ENCODE measurements at places on chromosomes 3 and 15.

DNA sequence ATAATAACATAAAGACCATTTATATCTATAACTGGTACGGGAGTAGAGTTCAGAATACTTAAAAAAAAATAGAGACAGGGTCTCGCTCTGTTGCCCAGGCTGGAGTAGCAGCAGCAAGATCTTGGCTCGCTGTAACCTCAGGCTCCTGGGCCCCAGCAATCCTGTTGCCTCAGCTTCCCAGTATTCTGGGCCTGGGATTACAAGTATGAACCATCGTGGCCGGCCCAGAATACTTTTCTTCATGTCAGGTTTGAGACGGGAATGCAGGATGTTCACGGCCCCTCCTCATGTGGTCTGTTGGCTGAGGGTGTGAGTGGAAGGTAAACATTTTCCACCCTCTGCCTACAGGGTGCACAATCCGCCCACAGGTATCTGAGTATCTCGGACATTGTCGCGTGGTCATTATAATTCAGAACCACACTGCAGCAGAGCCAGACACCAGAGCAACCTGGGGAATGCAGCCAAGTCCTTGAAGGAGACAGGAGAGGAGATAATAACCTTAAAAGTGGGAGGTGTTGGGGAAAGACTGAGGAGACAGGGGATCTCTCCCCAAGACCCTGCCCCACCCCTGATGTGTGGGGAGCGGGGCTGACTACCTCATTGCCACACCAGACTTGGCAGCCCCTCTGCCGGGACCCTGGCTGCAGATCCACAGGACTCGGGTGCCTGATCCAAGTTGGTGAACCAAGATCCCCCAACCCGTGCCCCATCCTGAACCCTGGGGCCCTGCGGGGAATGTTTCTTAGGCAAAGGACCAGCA, 106.8 kb downstream of the ADCY5 start:
- no peak for DNase-seq

- no peak for DNase-seq
These were observed 14.7 kb upstream of the RAB6B start for GRCh38 chr3:133910422-133910821.

DNA sequence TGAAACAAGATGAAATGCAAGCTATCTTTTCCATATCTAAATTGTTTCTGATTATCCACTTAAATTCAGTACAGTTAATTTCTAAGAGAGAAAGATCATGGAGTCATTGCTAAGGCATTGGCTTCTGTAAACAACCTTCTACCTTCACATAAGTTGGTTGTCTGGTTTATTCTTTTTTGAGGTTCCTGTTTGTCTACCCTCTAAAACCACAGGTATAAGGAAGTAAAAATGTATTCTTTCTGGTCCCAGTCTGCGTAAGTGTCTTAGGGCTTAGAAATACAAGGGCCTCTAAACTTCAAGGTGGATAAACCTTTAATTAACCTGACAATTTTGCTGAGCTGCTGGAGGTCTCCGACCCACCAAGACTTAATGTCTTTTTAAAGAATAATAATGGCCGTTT, 3.6 kb upstream of the ATOSA start:
- DNase-seq, result peak; percentile 63

- no peak for DNase-seq
These were observed 120.4 kb upstream of the MEF2A start for GRCh38 chr15:99445272-99445850.

- no peak for DNase-seq
These were observed 1602.1 kb downstream of the SI start for GRCh38 chr3:163476179-163476578.

DNA sequence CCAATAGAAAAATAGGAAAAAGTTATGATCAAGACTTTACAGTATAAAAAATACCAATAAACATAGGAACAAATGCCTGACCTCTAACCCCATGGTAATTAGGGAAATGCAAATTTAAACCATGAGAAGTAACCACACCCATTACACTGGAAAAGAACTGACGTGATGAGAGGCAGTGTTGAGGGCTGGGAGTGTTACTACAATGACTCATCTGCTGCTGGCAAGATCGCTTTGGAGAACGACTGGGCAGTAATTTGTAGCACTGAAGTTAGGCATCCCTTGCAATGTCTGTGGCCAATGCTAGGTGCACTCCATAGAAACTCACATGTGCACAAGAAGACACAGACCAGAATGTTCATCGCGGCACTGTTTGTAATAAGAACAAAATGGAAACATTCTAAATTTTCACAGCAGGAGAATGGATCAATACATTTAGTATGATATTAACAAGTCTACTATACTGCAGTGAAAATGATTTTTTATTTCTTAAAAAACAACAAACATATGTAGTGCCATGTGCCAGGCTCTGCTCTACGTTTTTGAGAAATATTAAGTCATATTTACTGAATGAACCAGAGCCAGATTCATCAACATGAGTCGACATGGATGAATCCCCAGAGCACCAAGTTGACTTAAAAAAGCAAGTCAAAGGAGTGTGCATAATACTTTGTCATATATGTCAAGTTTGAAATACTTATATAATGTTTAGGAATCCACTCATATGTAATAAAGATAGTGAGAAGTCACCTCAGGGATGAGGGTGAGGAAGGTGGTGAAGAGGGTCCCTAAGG, 37.6 kb upstream of the EPHB3 start:
- DNase-seq, result no peak

DNA sequence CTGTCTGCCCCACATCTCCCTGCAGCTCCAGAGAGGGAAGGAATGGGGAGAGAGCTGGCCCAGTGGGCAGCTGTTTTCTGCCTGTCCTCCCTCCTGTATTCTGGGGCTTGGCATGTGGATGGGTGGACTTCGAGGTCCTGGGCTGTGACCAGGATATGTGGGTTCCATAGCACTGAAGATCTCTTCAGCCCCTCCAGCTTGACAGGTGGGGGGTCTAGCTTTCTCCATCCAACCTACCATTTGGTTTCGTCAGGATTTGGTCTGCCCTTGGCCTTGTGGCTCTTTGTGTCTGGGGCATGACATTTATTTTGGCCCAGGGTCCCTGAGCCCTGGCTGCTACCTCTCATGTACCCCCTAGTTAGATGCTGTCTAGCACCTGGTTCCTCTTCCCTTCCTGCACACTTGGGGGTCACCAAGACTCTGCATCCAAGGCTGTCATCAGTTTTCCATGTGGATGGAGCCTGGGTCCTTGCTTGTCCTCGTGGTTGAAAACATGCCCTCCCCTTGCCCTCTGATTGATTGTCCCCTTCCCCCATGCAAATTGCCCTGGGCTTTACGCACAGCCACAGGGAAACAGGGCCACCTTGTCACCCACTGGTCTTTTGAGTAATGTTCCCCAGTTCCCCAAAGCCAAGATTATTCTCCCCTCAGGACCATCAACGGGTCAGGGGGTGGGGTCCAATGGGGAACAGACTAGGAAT, 3.2 kb downstream of the EPHB3 start:
- no peak for DNase-seq

GRCh38 chr3:72538070-72538745, 310.0 kb downstream of the SHQ1 start:
- no peak for DNase-seq

DNA sequence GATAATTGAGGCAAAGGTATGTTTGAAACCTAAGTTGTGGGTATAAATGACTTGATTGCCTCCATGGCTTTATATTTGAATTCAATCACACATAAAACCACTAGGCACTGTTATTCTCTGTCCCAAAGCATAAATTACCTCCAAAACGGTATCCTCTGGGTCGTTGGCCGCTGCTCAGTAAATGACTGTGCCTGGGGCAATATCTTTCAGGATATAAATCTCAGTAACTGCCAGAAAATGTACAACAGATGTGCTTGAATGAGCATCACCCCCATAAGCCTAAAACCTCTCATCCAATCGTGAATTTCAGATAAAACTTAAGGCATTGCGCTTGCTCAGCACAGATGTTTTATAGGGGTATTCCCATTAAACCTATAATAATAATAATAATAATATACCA, 19.0 kb upstream of the C3orf49 start:
- DNase-seq, result no peak
